Fibroblast of upper back skin (primary cell): ENCODE measurements at places on chromosomes 5 and 9.
A peak's percentile ranks its signal among the peaks of the same experiment; 100 is the strongest.

- DNase-seq: no peak
These were observed 5.2 kb downstream of the DNM1 start for GRCh38 chr9:128208386-128208785.

- DNase-seq: peak; percentile 65
These were observed 301.6 kb downstream of the NR2F1-AS1 start for GRCh38 chr5:93279296-93279963.

DNA sequence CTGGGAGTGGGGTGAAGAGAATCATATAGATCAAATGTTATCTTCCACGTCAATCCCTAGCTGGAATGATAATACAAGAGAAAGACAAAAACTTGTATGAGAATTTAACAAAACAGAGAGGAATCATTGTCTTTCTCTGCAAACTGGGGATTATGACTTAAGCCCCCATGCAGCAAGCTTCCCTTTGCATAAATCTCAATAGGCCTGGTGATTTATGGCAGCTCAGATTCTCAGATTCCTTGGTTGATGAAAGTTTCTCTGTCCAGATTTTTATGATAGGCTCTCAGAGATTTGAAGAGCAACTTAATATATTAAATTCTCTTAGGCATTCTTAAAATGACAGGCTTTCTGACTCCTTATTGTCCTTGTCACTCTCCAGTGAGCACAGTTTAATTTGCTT, 56.0 kb downstream of the RASGRF2 start:
- DNase-seq: no peak

GRCh38 chr5:127963931-127964330, 119.6 kb upstream of the SLC12A2 start:
- no peak for DNase-seq

GRCh38 chr5:108617467-108618435, 129.9 kb upstream of the FER start:
- DNase-seq: no peak

DNA sequence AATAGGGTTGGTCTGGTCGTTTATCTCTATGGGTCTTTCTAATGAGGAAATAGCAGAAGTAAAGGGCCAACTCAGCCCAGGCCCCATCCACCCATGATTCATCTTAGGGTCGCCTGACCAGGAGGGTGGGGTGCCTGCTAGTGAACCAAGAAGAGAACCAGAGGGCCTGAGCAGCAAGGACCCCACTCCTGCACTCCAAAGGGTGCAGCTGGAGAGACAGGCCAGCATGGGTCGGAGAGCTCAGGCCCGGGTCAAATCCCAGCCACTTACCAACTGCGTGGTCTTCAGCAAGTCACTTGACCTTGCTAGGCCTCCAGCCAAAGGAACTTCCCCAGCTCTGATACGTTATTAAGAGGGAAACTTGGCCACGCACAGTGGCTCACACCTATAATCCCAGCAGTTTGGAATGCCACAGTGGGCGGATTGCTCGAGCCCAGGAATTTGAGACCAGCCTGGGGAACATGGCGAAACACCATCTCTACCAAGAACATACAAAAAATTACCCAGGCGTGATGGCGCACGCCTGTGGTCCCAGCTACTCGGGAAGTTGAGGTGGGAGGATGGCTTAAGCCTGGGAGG, 4.3 kb downstream of the BBLN start:
- no peak for DNase-seq

GRCh38 chr5:111003623-111004022, 67.9 kb upstream of the TSLP start:
- DNase-seq: no peak

GRCh38 chr5:35516271-35516670, 101.4 kb upstream of the SPEF2 start:
- DNase-seq: no peak

DNA sequence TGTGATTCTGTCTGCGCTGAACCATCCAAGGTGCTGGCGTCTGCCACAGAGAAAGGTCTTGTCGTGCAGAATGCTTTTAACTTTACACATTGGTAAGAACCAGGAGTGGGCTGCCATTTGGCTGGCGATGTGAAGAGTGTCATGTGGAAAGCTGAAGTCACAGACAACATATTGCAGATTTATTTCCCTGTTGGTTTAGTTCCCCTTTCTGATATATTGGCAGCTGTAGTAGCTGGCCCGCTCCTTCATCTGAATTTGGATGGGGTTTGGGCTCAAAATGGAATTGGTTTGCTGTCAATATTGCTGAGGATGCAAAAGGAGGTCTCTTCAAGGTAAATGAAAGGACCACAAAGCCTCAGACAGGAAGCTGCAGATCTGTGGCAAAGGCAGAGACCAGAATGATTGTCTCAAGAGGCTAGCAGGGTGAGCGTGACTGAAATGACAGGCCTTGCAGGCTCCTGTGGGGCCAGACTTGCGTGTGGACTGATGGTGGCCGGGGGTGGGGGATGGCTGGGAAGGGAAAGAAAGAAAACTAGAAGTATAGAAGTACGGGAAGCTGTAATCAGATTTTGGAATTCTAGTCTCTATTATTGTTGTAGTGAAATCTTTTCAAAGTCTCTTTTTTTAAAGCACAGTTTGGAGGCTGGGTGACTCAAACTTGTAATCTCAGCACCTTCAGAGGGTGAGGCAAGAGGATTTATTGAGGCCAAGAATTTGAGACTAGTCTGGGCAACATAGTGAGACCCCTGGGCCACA, 25.1 kb upstream of the CD180 start:
- no peak for DNase-seq

GRCh38 chr5:38780945-38781344, 64.9 kb upstream of the OSMR start:
- DNase-seq: peak; percentile 87

GRCh38 chr9:112664531-112664930, 53.4 kb downstream of the INIP start:
- no peak for DNase-seq

DNA sequence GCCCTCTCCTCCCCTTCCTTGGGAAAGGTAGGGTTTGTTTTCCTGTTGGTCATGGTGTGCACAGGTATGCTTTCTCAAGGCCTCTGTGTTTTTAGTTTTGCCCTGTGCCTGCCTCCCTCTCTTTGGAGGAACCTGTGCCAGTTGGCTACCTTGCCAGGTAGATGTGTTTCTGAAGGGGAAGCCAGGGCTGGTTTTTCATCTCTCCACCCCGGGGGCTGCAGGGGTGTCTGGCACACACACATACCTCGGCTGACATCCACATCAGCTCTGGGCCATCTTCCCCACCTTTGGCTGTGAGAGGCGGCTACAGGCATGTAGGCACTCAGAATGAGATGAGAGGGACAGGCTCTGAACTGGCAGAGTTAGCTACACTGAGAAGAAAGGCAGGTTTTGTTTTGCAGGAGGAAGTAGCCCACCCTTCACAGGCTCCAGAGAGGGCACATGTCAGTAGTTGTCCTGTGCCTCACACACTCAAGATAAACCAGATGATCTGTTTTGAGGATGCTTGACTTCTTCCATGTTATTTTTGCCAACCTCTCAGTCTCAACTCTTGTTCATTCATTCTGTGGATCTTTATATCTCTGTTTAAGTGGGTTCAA, 9.7 kb downstream of the RGMB start:
- no peak for DNase-seq

GRCh38 chr9:2618289-2618688, 3.3 kb upstream of the VLDLR start:
- DNase-seq: no peak

- DNase-seq: peak; percentile 25
These were observed 37.2 kb downstream of the RCL1 start for GRCh38 chr9:4829969-4830368.

GRCh38 chr9:128972956-128973355, 25.5 kb downstream of the NUP188 start:
- DNase-seq: peak; percentile 52

- no peak for DNase-seq
These were observed 421.7 kb upstream of the TYRP1 start for GRCh38 chr9:12271421-12271891.

GRCh38 chr5:150301170-150301505, 1.6 kb downstream of the ARSI start:
- peak; percentile 65 for DNase-seq

DNA sequence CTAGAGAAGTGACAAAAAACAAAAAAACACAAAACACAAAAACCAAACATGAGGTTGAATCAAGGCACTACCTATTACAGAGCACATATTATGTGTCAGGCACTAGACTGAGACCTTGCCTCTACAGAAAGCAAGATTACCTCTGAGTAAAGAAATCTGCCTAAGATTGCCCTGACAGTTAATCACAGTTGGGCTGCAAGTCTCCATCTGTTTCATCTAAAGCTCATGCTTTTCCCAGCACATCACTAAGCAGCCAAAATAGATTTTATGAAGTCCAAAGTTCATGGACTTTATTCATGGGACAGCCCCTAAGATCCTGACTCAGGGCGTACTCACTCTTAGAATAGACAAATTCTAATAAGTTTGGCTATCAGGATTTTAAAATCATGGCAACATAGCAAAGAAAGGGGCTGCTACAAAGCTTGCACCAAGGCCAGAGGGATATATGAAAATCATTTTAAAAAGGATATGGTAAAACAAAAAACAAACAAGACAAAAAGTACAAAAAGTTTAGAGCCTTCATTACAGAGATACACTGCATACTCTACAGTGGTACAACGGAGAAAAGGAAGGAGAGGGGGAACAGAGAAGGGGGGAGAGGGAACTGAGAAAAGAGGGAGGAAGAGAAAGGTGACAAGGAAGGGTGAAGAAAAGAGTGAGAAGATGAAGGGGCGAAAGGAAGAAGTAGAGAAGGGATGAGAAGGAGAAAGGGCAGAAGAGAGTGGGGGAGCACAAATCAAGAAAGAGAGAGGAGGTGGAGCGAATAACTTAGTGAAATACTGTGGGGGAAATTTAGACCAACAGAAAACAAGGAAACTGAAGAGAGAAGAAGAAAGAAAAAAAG, 58.2 kb downstream of the RICTOR start:
- DNase-seq: peak; percentile 87

GRCh38 chr9:26371236-26371635, 521.4 kb downstream of the CAAP1 start:
- no peak for DNase-seq

GRCh38 chr9:13171261-13171660, 108.2 kb downstream of the MPDZ start:
- peak; percentile 8 for DNase-seq
